ENCODE measurements at places on chromosomes 4 and X.
A peak's percentile ranks its signal among the peaks of the same experiment; 100 is the strongest.

GRCh38 chr4:64417974-64418373 lies 8.7 kb upstream of the TECRL start:
- peak; percentile 37 for DNase-seq

DNA sequence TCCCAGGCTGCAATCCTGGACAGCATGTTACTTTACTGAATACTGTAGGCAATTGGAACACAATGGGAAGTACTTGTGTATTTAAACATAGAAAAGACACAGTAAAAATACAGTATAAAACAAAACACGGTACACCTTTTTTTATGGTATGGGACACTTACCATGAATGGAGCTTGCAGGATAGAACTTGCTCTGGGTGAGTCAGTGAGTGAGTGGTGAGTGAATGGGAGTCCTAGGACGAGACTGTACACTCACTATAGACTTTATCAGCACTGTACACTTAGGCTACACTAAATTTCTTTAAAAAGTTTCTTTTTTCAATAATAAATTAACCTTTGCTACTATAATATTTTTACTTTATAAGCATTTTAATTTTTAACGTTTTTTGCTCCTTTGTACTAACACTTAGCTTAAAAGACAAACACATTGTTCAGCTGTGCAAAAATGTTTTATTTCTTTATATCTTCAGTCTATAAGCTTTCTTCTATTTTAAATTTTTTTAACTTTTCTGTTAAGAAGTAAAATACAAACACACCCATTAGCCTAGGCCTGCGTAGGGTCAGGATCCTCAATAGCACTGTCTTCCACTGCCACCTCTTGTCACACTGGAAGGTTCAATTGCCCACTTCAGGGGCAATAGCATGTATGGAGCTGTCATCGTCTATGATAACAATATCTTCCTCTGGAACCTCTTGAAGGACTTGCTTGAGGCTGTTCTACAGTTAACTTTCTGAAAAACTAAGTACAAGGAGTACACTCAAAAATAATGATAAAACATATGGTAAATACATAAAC lies 293.5 kb upstream of the FSTL5 start:
- DNase-seq = peak; percentile 13

DNA sequence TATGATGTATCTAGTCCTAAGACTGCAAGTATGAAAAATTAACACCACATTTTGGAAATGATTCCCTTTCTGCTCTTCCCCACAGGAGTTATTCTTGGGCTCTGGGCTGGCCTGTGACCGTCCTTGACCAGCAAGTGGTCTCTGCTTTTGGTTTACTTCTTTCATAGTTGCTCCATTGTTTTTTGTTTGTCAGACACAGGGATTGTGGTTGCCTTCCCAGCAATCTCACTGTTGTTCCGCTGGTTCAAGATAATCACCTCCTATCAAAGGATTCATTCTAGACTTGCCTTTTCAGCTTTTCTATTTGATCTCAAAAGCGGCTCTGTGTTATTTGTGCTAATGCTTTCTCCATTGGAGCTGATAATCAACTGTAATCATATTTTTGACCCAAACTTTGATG lies 218.8 kb downstream of the MGST2 start:
- no peak for DNase-seq

DNA sequence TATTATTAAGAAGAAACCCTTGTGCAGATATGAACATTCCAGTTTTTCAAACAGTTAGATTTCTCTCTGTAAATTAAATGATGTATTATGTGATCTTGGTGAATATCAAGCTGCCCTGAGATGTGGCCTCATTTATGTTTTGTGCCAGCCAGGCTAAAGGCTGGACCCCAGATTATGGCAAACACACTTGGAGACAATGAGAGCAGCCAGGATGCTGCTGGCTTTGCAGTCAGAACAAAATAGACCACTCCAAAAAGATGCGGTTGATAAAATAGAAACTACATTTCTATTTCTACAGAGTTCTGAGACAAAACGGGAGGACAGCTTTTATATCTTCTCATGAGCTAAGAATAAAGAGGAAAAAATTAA lies 296.5 kb downstream of the PPP3CA start:
- no peak for DNase-seq

DNA sequence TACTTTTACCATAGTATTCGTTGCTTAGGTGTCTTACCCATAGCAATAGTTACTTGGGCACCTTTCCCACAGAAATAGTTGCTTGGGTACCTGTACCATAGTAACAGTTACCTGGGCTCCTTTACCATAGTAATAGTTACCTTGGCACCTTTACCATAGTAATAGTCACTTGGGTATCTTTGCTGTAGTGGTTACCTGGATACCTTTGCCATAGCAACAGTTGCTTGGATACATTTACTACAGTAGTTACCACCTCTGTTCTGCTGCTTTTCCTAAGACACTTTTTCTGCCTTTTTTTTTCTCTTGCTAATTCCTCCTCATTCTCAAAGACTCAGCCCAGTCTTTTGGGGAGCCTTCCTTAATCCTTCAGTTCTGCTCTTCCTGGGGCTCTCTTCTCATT lies 272.8 kb upstream of the PUDP start:
- DNase-seq = no peak

GRCh38 chr4:176400816-176401461 lies 81.2 kb downstream of the SPCS3 start:
- peak; percentile 35 for DNase-seq

- no peak for DNase-seq
These were observed 121.6 kb upstream of the CBR4 start for GRCh38 chr4:169131556-169132208.

DNA sequence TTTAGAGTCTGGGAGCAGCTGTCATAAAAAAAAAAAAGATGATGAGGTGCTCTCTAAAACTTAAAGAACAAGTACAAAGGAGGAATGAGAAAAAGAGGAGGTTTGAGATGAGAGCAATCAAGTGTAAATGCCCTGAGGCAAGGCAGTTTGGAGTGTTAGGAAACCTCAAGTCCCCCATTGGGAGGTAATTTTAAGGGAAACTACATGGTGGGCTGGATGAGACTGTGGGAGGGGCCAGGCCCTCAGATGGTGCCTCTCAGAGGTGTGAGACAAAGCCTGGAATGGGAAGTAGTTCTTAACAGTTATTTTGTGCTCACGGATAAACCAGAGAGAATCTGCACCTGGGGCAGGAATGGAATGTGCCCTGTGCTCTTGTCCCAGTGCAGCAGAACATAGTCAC lies 1.9 kb upstream of the MAGEB3 start:
- no peak for DNase-seq

GRCh38 chrX:64850371-64851082 lies 125.7 kb downstream of the ZC4H2 start:
- no peak for DNase-seq

GRCh38 chr4:170089668-170090351 lies at the start of gene AADAT:
AADAT (minus strand) TSS chr4:170089956; CDS start chr4:170089690, 266 bp downstream.
- DNase-seq = peak; percentile 90

- DNase-seq = peak; percentile 57
These were observed 165.0 kb downstream of the SPIN4 start for GRCh38 chrX:63186137-63186536.

DNA sequence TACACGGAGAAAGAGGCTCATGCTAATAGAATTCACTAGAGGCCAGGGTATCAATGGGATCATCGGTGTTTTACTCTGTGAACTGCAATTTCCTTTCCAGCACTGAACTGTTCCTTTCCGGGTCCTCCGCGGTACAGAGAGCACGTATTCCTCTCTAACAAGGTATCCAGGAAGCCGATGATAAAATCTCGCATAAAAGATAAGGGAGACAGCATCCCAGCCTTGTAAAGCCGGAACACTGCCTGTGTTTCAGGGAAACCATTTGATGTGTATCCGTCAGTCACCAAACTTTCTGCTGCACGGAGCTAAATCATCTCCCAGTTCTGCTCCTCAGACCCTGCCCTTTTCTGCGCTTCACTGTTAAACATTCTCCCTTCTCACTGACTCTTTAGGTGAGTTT lies 54.0 kb downstream of the ING2 start:
- no peak for DNase-seq

- no peak for DNase-seq
These were observed 184.4 kb upstream of the CXorf66 start for GRCh38 chrX:140149761-140150160.

DNA sequence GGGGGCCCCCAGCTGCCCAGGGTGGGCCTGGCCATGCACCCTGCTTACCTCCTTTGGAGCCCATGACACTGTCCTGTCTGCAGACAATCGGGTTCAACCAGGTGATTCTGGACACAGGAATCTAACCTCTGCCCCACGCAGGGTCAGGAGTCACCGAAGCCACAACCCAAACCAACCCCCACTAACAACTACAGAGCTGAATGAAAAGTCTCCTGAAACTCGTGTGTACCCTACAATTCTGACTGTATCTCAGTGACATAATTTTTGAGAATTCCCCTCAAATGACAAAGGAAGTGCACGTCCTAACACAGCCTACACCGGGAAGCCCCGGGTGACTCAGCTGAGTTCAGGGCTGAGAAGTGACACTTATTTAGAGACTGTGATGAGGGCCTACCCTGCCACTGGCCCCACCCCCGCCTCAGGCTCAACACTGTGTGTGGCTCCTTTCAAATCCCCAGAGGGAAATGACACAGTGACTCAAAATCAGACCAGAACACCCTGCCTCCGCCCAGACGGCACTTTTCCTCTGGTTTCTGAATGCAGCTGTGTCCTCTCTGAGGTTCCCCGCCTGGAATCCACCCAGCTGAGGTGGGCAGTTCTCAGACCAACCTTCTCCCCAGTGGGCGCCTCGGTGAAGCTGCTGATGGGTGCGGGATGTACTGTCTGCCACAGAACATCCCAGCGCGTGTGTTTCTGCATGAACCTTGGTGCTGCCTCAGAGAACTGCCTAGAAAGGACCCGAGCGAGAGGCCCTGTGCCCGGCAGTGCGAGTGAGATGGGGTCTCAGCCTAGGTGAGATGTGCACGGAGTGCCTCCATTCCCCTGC lies 9.9 kb downstream of the TNIP2 start:
- DNase-seq = peak; percentile 19

DNA sequence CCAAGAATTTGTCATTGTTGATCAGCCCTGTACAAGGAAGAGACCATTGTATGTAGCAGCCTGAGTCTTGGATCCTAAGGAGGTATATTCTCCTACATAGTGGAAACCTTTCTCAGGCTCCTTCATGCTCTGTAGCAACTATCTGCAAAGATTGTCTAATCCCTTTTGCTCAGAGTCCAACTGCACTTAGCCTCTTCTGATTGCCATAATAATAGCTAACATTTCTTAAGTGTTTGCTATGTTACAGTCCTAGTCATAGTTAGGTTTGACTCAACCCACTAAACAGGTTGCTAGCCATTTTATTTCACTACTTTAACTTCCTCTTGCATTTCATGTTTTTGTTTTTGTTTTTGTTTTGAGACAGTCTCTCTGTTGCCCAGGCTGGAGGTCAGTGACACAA lies 50.8 kb upstream of the SLC16A2 start:
- DNase-seq = no peak

GRCh38 chr4:38119668-38120385 lies 159.6 kb downstream of the PTTG2 start:
- no peak for DNase-seq

- no peak for DNase-seq
These were observed 29.9 kb downstream of the CLRN2 start for GRCh38 chr4:17544831-17545234.
